ENCODE measurements at places on chromosomes 3 and 15.
A peak's percentile ranks its signal among the peaks of the same experiment; 100 is the strongest.

DNA sequence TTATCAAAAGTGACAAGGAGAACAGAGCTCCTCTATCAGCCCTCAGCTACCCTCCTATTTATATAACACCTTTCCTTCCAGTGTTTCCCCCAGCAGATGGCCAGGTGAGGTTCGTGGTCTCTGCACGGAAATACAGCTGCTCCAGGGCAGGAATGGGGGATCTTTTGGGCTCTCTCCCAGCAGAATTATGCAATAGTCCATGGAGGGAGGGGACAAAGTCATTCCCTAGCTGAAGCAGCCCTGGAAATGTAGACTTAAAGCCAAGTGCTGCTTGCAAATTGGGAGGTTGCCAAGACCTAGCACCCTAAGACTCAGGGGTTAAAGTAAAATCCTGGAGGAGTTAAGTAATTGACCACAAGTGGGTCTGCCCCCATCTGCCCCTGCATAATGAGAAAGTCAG lies 256.3 kb downstream of the LRTM1 start:
- DNase-seq = no peak

DNA sequence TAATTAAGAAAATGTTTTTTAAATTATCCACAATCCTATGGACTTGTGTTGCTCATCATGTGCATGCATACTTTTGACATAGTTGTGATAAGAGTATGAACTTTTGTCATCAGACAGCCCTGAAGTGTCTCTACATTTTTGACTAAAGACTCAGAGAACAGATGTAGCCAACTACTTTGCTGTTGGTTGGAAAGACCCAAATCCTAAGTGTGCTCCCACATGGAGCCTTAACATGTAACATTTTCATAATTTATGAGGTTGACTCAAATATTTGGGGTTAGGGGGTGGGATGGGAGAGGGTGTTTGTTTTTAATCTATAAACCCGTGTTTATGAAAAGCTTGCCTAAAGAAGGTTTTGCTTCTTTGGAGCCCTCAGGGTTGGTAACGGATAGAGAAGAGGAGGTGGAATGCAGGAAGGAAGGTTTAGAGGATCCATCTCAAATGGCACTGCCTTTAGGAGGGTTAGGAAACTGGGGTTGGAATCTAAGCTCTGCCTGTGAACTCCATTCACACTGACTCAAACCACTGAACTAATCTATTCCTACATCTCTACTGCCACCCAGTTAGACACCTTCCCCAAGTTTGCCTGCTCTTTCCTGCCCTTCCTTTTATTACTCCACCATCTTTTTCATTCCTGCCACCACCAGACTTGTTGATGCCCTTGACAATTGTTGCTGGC lies 3.7 kb downstream of the BOC start:
- no peak for DNase-seq

DNA sequence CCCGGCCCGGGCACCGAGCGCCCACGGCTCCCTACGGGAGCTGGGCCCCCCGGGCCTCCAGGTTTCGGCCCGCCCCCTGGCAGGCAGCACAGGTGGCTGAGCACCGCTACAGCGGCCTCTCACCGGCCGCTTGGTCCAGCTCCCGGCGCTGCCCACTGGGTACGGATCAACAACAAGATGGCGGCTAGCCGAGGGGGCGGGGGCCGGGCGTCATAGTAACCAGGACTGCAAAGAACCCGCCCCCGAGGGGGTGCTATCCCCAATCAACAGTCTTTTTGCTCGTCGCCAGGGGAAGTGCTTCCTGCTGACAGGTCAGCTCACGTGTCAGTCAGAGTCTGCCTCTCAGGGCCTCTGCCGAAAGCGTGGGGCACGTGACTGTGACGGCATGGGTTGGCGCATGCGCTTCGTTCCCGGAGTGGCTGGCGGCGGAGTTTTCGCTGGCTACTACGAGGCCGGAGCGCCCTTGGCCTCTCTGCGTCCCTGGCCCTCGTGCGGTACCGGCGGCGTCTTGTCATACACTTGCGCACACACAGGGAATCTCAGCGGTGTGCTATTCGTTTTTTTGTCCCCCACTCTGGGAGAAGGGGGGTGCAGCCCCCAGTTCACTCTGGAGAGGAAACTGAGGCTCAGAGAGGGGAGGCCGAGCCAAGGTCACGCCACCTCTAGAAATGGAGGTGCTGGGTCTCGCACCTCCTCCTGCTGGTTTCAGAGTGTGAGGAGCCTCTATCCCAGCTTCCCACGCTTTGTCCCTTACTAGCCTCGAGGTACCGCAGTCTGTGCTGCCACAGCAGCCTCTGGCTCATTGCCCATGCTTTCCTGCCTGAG lies at the start of gene IP6K1:
IP6K1 (minus strand) TSS at position 186 of the 825 bp plus-strand sequence. CDS start 38,502 bp downstream, outside the sequence.
- peak; percentile 99 for DNase-seq

- DNase-seq = no peak
Observed at GRCh38 chr3:175851541-175851940, 992.4 kb downstream of the NAALADL2 start.

DNA sequence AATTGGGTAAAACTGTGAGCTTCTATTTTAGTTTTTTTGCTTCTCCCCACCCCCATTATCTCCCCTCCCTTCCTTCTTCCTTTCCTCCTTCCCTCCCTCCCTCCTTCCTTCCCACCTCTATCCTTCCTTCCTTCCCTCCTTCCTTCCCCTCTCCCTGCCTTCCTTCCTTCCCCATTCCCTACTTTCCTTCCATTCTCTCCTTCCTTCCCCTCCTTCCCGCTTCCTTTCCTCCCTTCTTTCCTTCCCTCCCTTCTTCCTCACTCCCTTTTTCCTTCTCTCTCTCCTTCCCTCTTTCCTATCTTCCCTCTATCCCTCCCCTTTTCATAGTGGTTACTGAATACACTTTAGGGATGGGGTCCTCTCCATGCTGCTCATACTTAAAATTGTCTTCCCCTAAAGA lies 40.4 kb upstream of the C3orf22 start:
- DNase-seq = no peak

- DNase-seq = no peak
Observed at GRCh38 chr3:16875876-16876550, 8.7 kb upstream of the PLCL2 start.

DNA sequence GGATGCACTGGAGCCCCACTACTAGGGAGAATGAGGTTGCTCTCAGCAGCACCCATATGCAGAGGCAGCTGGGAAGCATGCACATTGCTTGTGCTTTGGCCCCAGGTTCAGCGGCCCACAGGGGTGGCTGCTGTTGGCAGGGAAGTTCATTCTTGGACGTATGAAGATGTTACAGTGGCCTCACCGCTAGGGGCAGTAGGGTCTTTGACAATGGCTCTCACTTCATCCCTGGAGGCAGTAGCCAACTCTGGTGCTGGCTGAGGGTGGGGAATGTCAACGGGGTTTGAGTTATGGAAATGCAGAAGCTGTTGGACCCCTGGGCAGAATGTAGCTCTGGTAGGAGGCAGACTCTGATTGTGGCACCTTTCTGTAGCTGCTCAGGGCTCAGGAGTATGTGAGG lies 279.9 kb downstream of the SCAPER start:
- no peak for DNase-seq

GRCh38 chr3:106510206-106510605 lies 641.4 kb upstream of the CBLB start:
- DNase-seq = no peak

DNA sequence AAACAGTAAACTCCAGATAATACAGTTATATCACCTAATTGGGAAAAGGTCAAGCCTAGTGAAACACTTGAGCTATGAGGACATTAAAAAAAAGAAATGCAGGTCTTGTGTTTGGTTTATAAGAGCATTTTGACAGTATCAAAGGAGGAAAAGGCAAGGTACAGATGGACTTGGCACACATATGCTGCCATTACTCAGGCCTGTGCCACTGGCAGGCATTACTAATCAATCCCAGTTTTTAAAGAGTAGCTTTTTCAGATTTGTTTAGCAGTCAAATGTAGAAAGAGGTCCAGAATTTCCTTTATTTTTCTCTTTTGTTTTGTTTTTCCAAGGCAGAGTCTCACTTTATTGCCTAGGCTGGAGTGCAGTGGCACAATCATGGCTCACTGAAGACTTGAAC lies 38.9 kb downstream of the MDFIC2 start:
- no peak for DNase-seq

- DNase-seq = no peak
Observed at GRCh38 chr3:23161308-23161707, 41.8 kb upstream of the UBE2E2 start.

DNA sequence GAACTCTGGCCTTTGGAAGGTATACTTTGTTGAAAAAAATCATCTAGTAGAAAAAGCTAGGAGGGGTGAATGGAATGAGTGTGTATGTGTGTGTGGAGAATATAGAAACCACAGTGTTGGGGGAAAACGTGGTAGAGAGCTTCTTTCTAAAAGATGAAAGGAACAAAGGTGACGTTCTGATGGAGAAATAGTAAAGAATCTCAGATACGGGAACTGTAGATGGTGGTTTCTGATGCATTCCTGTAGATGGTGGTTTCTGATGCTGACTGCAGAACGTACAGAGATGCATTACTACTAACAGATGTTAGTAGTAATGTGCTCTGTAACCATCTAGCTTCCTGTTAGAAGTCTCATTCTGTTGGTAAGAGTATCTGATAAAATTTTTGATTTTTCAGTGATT lies 60.2 kb downstream of the VPS8 start:
- DNase-seq = no peak

GRCh38 chr3:122942937-122943827 lies 84.4 kb downstream of the SEMA5B start:
- DNase-seq = peak; percentile 80

- DNase-seq = no peak
Observed at GRCh38 chr15:48415036-48415886, 84.0 kb downstream of the DUT start.

- DNase-seq = no peak
Observed at GRCh38 chr3:128062033-128062745, 10.0 kb downstream of the SEC61A1 start.

DNA sequence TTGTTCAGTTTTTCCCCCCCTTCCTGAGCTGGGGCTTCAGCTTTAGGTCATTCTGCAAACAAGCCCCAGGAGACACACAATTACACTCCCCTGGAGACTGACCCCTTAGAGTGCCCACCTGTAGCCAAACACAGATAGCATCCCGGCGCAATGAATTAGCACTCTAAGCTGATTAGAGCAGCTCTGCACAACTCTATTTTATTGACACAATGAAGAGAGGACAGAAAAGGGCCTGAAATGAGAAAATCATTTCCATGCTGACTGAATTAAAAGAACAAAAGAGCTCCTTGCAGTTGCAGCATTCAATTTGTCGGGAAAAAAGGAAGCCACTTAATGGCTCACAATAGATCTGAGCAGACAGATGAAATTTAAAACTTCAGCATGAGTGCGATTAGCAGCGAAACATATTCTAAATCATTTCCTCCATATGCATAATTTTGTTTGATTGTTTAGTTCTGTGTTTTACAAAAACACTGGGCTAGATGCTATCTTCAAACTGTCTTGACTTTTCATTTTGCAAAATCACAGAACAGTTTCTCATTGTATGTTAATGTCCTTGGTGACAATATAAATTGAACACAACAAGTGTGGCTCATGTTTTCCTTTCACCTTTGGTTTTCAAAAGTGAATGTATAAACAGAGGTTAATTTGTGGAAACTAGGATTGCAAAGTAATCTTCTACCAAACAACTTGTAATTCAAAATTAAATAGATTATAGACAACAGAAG lies 308.6 kb downstream of the MECOM start:
- no peak for DNase-seq

- no peak for DNase-seq
Observed at GRCh38 chr15:46034755-46035154, 399.9 kb downstream of the SQOR start.

DNA sequence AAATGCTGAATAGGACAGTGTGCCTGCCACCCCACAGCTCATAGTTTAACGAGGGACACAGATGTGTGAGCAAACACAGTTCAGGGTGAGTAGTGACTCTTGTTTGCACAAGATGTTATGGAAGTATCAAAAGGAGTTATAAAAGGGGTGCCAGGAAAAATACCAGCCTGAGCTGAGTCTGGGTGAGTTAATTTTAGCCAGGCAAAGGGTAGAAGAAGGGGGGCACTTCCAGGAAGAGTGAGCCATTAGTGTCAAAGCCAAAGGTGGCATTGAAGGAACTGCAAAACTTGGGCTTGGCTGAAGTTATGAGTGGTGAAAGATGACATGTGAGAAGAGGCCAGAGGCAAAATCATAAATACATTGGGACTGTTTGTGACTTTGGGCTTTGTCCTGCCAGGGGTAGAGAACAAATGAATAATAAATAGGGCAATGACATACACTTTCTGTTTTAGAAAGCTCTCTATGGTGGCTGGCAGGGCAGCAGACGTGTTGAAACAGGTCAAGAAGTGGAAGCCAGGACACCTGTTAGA lies 1.9 kb upstream of the SPPL2A start:
- no peak for DNase-seq

DNA sequence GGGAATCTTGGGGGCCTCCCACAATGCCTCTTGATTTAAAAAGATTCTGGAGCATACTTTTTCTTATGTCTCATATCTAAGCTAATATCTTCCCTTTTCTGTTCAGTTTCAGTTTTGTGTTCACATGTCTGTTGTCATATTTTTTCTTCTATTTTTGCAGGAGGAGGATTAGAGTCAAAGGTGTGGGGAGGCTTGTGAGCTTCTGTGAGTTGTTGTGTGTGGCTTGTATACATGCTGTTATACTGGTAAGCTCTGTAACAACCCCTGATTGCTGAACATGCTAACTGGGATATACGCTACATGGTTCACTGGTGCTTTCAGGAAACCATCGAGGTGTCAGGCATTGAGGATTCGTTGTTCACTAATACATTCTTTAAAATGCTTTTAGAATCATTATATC lies 83.5 kb downstream of the SLC25A26 start:
- no peak for DNase-seq

GRCh38 chr3:112047264-112047663 lies 12.7 kb downstream of the TMPRSS7 start:
- DNase-seq = no peak

DNA sequence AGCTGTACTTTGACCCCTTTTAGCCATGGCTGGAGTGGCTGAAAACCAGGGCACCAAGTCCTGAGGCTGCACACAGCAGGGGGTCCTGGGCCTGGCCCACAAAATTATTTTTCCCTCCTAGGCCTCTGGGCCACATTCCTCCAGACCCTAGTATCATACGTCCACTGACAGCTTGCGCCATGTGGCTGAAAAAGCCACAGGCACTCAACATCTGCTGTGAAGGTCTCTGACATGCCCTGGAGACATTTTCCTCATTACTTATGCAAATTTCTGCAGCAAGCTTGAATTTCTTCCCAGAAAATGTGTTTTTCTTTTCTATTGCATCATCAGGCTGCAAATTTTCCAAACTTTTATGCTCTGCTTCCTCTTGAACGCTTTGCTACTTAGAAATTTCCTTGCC lies 239.0 kb downstream of the SQOR start:
- DNase-seq = no peak

DNA sequence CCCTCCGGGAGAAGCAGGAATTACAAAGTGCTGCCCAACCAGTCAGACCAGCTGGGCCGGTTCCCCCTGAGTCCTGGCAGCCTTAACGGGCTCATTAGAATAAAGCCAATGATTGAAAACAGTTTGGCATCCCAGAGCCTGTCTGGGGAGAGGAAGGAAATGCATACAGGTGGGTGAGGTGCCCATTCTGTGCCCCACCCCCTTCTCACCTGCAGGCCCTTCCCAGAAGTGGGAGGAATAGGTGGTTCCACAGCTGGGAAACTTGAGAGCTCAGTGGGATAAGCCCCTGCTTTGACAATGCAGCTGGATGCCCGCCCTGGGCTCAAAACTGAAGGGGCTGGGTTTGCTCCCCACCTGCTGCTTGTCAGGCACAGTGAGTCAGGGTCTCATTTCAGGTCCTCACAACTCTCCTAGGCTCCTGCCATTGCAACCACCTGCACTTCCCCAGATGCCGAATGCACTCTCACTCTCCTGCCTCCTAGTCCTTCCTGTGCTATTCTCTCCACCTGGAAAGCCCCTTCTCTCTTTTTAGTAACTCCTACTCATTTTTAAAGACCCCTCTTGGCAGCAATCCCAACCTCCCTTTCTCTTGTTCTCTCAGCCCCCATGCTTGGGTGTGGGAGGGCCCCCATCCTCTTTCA lies 5.5 kb upstream of the BUB1B start:
- DNase-seq = no peak

Measured in neural crest cell (in vitro differentiated cells).